Stimulated activated CD4-positive, alpha-beta T cell treated with anti-CD3 and anti-CD28 coated beads, Interleukin-12 subunit alpha, Interleukin-12 subunit beta, amount 100 ng/mL, for 48 hours (primary cell): ENCODE measurements at places on chromosomes 6 and 20.

DNA sequence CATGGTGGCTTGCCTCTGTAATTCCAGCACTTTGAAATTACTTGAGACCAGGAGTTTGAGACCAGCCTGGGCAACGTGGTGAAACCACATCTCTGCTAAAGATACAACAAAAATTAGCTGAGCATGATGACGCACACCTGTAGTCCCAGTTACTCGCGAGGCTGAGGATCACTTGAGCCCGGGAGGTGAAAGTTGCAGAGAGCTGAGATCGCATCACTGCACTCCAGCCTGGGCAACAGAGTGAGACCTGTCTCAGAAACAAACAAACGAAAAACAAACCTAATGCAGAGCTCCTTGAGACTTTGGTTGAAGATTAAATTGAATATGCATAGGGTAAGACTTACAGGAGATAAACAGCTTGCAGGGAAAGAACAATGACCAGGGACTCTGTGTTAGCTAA lies 80.8 kb downstream of the SCAF8 start:
- no peak for DNase-seq

DNA sequence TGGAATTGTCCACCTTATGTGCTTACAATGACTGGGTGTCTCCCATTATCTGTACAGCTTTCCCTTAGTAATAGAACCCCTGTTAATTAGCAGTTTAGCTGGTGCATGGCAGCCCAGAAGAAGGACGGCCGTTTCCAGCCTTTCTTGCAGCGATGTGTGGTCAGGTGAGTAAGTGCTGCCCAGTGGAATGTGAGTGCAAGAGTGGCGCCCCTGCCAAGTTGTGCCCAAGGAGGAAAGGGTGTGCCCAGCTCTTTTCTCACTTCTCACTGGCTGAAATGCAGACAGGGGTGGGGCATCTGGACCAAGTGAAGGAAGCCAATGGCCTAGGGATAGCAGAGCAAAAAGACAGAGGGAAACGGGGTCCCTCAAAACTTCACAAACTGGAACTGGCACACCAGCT lies 296.8 kb downstream of the PREX1 start:
- no peak for DNase-seq

DNA sequence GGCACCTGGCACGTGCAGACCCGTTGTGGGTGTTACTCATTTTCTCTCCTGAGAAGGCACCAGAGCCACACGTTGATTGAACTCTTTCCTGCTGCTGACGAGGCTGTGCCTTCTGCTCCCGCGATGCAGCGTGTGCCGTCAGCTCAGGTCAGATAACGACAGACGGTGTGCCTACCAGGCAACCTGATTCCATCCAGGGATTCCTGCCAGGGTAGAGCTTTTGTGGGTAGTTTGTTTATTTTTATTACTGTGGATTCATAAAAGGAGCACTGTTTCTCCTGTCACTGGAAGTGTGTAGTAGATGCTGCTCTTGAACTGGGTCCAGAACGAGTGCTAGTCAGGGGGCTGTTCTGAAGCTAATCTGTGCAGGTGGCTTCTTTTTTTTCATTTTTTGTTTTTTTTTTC lies 20.7 kb downstream of the PRPF6 start:
- no peak for DNase-seq

- no peak for DNase-seq
Observed at GRCh38 chr6:23184351-23184750, 615.0 kb downstream of the HDGFL1 start.

- no peak for DNase-seq
Observed at GRCh38 chr6:43891072-43891870, 121.3 kb downstream of the VEGFA start.

DNA sequence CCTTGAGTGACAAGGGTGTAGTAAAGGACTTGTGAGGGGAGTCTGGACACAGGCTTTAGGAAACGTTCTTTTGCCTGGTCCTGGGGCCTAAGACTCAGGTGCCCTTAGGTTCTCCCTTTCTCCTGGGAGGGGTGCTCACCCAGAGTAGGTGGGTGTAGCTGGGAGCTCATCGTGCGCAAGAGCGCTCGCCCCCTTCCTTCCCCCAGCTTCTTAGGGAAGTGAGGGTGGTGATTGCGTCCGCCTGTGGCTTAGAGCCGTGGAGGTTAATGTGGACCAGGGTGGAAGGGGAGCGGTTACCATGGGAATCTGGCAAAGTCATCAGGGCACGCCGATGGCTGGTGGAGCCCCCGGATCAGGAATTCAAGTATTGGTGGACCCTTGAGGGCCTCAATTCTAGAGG lies 3.3 kb upstream of the AARS2 start:
- DNase-seq = no peak

DNA sequence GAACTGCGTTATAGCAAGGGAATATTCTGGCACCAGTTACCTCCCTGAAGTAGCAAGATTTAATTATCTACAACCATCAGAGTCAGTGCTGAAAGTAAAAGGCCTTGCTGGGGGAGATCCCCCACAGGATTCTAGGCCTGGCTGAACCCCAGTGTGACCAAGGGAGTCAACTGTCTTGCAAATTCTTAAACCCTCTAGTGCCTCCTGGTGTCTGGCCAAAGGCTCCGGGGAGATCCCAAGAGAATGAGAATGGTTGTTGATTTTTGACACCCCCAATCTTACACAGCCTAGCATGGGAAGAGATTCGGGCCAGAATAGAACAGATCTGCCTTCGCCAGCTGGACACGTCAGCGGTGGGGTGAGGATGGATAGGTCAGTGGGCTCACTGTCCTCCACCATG lies 179.4 kb downstream of the ERMARD start:
- no peak for DNase-seq

DNA sequence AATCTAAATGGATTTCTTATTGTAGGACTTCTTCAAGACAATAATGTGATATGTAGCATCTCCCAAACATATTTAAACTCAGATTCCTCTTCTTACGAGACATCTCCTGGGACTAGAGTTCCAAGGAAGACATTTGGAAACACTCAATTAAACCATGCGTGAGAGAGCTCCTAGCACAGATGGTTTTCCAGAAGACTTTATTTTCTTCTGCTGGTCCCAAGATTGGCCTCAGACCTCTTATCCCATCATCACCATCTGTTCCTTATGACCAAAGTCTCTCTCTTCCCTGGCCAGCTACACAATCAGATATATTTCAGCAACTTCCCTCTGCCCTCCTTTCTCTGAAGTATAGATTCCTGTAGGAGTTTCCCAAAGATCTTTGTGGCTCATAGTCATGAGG lies 93.2 kb upstream of the JARID2 start:
- no peak for DNase-seq

DNA sequence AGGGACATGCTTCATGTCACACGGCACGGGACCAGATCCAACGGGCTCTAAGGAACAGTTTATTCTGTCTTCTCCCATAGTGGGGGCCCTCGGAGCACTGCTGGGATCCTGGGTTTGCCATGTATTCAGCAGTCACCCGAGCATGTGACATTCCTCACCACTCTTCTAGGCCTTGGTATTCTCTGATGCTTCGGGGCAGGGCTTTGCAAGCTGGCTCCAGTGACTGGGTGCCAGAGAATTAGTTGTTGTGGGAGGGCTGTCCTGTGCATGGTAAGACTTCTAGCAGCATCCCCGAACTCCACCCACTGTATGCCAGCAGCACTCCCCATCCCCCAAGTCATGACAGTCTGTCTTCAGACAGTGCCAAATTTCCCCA lies 5.4 kb downstream of the CCN5 start:
- DNase-seq = no peak

DNA sequence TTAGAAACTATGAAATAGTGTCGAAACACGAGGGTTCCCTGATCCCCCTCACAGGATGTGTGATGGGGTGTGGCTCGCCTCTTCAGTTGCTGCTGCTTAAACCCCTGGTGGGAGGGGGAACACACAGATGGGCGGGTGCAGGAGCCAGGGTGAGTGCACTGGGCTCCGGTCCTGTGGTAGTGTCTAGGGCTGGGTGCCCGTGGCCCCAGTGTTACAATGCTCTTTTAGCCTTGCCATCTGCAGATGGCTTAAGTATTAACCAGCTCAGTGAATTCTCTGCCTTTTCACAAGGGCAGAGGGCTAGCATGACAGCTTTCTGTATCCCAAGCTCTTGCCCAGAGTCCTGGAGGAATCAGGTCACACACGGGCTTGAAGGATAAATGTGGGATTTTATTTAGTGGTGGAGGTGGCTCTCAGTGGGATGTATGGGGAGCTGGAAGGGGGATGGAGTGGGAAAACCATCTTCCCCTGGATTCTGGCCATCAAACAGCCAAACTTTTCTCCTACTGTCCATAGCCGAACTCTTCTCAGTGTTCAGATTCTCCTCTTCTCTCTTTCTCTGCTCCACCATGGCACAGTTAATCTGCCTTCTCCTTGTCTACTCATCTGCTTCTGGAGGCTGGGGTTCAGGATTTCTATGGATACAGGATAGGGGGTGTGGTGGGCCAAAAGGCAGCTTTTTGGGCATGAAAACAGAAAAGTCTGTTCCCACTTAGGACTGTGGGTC lies 659.0 kb downstream of the EPM2A start:
- no peak for DNase-seq

DNA sequence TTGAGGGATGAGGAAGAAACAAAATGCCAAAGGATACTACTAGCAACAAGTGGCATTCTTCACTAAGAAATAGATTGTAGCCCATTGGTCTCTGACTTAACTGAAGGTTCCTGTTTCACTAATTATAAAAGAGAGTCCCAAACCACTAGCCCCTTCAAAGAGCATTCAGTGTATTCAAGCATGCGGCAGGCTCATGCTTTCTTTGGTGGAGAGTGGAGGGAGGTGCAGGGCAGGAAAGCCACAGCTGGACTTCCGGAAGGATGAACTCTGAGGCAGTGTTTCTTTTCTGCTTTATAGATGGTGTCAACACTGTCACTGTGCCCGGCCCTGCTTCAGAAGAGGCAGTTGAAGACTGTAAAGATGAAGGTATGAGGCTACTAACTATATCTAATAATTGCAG lies 636.1 kb downstream of the KIF16B start:
- DNase-seq = no peak

DNA sequence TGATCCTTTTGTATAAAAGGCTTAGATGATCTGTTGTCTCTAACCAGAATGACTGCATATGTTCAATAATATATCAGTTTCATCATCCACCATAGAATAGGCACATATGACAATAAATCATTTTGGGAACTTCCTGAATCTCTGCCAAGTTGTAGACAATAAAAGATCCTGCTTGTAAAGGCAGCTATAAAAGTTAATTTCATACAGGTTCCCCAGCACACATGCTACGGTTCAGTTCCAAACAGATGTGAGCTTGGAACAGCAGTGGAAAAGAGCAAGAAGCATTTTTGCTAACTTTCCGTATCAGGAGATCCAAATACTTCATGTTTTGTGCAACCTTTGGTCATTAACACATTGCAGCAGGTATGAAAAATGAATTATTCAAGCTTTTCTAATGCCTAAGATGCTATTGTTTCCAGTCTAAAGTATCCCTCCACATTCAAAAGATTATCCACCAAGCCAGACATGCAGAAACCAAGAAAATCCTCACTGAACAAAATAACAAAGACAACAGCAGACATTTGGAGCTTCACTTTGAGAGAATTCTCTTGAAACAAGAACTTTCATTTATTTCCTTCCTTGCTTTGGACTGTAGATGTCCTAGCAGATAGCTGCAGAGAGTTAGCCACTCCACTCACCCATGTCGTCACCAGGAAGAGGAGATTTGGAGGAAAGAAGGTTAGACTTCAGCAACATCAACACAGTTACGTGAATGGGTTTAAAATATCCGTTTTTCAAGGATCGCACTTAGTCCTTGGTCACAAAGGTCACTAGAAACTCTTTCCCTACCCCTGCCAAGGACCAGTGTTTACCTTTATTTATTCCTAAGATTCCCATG lies 453.5 kb upstream of the JARID2 start:
- DNase-seq = no peak

DNA sequence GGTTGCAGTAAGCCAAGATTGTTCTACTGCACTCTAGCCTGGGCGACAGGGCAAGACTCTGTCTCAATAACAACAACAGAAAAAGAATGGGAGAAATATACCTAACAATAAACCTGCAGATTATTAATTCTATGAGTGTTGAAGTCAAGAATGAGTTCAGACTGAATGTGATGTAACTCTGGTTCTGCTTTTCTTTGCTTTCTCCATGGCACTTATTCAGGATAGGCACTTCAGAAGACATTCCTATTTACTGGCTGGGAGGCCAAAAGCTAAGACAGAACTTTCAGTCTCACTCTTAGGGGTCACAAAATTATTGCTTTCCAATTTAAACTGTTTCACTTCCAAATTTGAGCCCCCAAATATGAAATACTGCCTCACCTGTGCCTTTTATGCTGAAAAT lies 15.7 kb upstream of the PRIM2 start:
- DNase-seq = no peak

DNA sequence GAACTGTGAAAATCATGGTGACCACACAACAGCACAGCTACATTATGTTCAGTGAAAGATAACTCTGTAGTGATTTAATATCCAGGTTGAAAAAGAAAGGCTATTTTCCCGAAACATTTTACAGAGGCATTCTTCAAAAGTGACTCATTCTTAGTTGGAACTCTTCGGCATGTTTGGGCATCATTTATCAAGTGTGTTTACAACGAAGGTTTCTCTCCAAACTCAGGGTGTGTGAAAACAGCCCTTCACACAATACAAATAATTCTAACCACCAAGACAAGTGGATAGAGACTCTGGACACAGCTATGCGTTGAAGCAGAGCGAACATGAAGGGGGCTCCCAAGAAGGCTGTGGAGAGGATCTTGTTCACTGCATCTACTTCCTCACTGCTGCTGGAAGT lies 57.6 kb downstream of the CBLN4 start:
- DNase-seq = no peak

- DNase-seq = no peak
Observed at GRCh38 chr20:58901488-58902402, 49.2 kb downstream of the GNAS start.

- DNase-seq = no peak
Observed at GRCh38 chr20:1299522-1299921, 29.4 kb downstream of the SDCBP2 start.

- DNase-seq = no peak
Observed at GRCh38 chr6:150410906-150411305, 42.1 kb downstream of the IYD start.

DNA sequence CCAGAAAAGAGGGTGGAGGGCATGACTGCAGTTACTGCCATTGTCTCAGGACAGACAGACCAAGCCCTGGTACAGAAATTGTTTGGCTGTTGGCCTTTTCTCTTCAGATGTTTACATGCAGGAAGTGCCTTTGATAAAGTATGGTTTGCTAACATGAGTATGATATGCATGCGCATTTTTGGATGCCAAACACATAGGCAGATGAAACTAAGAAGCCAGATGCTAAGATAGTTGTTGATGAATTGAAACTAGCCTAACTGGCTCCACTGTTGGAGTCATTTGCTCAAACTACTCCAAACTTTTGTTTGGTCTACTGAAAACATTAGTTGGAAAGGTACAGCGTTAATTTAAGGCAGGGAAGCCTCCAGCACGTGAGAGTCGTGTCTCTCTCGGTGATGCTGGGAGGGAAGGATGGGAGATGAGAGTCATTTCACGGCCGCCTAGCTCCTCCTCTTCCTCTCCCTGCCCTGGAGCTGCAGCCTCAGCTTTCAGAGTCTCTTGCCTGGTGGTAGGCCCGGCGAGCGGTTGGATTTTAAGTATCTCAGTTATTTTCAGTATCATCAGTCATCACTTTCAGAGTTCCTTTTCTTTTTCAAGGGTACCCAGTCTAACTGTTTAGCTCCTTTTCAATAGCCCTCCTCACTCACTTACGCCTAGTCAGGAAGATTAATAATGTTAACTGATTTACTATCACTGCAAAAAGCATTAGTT lies 29.7 kb downstream of the RREB1 start:
- peak; percentile 67 for DNase-seq

GRCh38 chr20:5197270-5197827 lies 70.5 kb downstream of the CDS2 start:
- no peak for DNase-seq

- no peak for DNase-seq
Observed at GRCh38 chr20:10329387-10330005, 104.5 kb downstream of the MKKS start.
